HS-27A (cell line): ENCODE measurements at places on chromosomes 3 and 15.
A peak's percentile ranks its signal among the peaks of the same experiment; 100 is the strongest.

DNA sequence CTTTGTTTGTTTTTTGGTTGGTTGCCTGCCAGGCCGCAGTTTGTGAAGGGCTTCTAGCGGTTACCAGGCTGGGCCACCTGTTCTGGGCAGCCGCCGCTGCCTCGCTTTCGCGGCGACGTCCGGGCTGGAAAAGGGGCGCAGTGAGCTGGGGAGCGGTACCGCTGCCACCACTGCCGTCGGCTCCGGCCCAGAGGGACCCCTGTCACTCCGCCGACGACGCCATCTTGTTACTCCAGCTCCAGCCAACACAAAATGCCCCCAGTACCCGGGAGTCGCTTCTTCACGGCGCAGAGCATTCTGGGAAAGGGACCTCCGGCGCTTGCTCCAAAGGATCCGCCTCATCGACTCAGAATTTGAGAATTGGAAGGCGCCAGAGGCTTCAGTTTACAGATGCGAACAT, 238.8 kb downstream of the CDIN1 start:
- no peak for DNase-seq

DNA sequence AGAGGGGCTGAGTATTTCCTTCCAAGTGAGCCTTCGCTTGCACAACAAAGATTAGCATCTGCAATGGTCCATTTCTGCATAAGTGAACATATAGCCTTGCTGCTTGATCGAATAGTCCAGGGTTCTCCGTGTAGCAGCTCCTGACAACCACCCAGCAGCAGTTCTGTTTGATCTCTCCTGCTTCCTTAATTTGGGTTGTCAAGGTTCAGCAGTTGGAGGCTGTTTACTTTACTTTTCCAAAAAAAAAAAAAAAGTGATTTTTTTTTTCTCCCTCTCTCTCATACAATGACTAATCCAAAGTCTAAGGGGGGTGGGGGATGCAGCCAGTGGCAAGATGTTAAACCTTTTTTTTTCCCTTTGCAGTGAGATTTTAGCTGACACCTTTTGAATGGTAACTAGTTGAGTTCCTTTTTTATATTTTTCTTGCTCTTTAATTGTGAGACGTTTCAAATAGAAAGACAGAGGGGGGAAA, 3.6 kb downstream of the FOXP1 start:
- DNase-seq = no peak

- no peak for DNase-seq
These were observed 783.3 kb downstream of the ZPLD1 start for GRCh38 chr3:103218146-103218545.

DNA sequence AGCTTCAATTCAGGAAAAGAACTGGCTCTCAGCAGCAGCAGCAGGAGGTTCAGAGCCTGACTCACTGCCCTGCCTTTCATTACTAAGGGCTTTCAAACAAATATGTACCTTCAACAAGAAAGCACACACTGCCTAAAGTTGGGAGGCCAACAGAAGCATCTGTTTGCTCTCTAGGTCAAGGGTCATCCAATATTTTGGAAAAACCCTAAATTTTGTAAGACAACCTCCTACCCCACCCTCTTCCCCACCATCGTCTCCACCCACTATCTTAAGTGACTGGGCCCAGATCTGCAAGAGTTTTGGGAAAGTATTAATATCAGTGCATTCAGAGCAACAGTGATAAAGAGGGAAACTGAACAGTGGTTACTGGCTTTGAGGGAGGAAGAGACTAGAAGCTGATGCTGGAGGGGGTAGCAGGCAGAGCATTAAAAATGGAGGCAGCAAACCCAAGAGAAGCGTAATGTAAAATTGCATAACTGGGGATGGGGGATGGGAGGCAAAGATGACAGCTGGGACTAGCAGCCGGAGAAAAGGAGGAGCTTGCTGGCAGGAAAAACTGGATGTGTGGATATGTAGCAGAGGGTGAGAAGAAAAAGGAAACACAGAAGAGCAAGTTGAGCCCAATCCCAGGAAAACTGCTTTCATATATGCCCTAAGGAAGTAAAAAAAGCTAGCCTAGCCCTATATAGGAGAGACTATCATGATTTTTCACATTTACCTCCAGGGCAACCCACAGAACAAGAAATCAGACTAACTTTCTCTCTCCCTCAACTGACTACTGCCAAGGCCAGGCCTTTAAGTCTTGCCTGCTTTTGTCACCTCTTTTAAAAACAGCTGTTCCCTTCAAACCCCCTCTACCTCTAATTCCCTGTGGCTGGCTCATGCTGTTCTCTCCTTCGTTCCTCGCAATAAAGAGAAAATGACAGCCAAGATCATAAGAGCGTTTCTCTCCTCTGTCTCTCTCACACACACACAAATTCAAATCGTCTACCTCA, 31.4 kb downstream of the NPTN start:
- no peak for DNase-seq

GRCh38 chr3:197242784-197243432, 55.5 kb downstream of the DLG1 start:
- DNase-seq = no peak

DNA sequence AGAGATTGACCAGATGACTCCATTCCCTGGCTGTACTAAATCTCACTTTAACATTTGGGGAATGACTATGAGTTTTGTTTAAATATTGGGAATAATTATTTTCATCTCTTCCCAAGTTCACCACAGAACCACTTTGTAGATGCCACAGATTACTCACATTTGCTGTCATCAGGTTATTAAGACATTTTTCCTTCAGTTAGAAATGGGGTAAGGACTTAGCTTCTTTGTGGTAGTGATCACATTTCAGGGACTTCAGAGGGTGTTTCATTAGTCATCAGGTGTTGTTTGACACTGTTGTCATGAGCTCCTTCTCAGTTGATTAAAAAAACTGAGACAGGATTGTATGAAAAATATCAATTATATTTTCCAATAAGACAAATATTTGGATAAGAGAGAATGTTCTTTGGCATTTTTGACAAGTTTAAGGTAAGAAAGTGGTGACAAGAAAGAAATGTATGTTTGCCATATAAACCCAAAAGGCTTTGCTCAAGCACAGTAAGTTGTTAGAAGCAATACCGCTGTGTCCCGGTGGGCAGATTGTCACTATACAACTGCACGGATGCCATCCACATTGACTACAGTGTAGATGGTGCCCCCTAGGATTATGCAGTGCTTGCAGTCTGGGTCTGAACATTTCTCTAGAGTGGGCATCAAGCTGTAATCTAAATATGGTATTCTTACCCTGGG, 22.3 kb downstream of the FBXL2 start:
- peak; percentile 90 for DNase-seq

GRCh38 chr3:47133641-47134040, 30.3 kb downstream of the SETD2 start:
- no peak for DNase-seq

DNA sequence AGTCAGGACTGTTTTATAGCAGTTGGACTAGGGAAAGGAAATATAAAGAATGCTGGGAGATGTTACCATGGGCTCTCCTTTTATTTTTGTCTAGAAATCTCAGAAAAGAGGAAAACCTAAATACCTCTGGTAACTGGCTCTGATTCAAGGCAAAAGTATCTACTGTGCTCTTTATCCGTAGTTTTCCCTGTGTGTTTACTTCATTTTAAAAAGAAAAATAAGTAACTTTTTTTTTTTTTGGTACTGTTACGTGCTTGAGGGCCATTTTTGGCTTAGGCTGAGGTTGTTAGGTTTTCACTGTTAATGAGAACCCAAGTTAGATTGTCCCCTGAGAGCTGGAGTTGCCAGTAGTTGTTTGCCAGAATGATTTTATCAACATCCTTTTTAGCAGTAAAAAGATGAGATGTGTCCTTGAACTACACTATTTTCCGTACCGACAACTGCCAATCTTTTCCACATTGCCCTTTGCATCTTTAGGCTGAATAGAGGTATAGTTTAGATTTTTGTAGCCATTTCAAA, 35.8 kb downstream of the IQGAP1 start:
- no peak for DNase-seq

GRCh38 chr3:184334470-184335158, 2.8 kb upstream of the FAM131A start:
- DNase-seq = no peak

- DNase-seq = no peak
These were observed 356.2 kb downstream of the SV2B start for GRCh38 chr15:91456251-91456718.

- no peak for DNase-seq
These were observed 35.6 kb upstream of the MUC4 start for GRCh38 chr3:195847055-195847950.

- no peak for DNase-seq
These were observed 85.3 kb downstream of the DPH6 start for GRCh38 chr15:35460616-35461015.

DNA sequence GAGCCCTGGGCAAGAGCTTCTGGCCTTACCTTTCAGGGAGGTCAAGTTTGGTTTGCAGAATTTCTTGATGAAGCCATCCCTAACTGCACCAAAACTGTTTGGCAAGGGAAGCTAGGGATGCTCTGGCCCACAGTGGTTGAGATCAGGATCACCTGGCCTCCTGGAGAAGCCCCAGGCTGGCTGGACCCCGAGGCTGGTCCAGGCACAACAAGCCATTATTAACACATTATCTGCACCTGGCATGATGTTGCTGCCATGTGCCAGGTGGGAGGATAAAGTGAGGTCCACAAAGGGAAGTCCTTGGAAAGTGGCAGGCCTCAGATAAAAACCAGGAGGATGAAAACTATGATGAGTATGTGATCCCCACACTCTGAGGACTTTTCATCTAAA, 35.9 kb upstream of the DUSP7 start:
- no peak for DNase-seq

- DNase-seq = no peak
These were observed 32.1 kb downstream of the FAM174B start for GRCh38 chr15:92623435-92623834.

- DNase-seq = no peak
These were observed 22.5 kb downstream of the KIF7 start for GRCh38 chr15:89632563-89633430.

- DNase-seq = no peak
These were observed 50.0 kb downstream of the AMOTL2 start for GRCh38 chr3:134323966-134324962.

DNA sequence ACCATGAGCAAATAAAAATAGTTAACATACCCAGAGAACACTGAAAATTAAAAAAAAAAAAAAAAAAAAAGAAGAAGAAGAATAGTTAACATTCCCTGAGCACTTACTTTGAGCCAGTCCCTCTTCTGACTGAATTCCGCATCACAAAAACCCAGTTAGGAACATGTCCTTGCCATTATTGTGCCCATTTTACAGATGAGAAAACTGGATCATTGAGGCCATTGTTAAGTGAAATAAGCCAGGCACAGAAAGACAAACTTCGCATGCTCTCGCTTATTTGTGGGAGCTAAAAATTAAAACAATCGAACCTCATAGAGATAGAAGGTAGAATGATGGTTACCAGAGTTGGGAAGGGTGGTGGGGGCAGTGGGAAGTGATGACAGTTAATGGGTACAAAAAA, 119.5 kb downstream of the FGF12 start:
- DNase-seq = no peak

DNA sequence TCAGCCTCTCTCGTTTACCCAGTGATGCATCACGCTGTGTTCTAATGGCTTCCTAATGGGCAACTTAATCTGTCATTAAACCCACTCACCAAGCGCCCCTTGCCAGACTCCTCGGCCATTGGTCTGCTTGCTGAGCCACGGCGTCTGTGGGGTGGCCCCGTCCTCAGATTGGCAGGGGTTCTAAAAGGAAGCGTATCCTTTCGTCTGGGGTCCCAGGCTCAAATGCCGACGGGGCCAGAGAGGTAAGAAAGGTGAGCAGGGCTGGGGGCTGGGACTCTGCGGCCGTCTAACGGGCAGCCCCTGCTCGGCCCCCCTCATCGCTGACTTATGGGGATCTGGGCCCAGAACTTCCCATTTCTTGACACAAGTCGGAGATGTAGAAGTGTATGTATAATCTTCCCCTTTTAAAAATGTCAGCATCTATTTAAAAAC, 315.1 kb upstream of the PROK2 start:
- DNase-seq = no peak

- DNase-seq = no peak
These were observed 6.8 kb downstream of the ONECUT1 start for GRCh38 chr15:52783191-52783829.

DNA sequence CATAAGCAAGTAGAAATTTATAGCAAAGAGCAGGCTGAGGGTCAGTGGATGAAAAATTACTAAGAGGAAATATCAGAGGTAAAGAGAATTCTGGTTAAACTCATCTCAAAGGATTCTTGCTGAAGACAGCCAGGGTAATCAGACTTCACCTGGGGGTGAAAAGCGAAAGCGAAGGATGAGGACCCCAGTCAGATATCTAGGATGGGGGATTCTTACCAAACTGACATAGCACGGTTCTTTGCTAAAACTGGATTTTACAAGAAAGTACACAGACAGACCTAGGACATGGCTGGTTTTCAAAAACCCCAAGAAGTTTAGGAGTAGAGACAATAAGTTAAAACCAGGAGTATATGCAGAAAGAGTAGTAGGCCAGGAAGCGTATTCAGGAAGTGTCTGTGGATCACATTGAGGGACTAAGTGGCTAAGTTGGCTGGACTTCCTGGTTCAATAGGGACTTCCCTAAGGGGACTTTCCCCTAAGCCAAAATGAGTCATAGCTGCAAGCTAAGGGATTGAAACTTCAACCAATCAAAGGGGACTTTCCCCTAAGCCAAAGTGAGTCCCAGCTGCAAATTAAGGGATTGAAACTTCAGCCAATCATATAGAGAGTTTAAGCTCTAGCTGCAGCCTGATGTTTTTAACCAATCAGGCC, 2.4 kb upstream of the CFAP91 start:
- DNase-seq = no peak

- DNase-seq = peak; percentile 86
These were observed 138.3 kb downstream of the LRIG1 start for GRCh38 chr3:66362541-66362941.

- DNase-seq = no peak
These were observed 2.1 kb downstream of the ABHD10 start for GRCh38 chr3:111980716-111981456.
